ENCODE measurements at places on chromosomes 2 and 18.

DNA sequence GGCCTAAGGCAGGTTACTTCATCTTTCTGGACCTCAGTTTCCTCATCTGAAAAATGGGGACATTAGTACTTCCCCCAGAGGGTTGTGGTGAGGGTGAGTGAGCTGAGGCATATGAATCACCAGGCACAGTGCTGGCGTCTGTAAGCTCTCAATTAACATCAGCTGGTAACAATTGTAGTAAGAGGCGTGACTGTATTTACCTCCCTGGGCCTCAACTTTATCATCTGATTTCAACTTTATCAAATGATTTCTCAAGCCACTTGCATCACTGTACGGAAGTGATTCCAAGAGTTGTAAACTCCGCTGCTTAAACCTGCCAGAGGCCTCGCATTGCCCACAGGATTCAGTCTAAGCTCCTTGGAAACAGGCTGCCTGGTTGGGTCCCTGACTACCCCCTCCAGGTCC, 53.6 kb upstream of the PKDCC start:
- DNase-seq = no peak

DNA sequence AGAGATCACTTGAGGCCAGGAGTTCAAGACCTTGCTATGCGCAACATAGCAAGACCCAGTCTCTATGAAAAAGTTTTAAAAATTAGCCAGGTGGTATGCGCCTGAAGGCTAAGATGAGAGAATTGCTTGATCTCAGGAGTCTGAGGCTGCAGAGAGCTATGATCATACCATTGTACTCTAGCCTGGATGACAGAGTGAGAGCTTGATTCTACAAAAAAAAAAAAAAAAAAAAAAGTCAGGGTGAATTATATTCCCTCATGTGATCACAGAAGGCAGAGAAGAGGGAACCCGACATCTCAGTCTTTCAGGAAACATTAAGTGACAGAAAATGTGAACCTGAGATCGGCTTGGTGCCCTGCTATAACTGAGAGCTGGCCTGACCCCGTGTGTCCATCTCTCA, 171.2 kb upstream of the MSH6 start:
- no peak for DNase-seq

GRCh38 chr18:6249170-6249569, 165.5 kb downstream of the L3MBTL4 start:
- no peak for DNase-seq

DNA sequence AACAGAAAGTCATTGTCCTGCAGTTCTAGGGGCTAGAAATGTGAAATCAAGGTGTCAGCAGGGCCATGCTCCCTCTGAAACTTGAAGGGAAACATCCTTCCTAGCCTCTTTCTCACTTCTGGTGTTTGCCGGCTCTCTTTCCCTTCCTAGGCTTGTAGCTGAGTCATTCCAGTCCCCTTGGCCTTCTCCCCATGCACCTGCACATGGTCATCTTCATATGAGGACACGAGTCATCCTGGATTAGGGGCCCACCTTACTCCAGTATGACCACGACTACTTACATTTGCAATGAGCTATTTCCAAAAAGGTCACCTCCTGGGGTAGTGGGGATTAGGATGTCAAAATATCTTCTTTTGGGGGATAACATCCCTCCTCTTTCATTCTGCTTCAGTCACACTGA, 168.5 kb upstream of the CXCR4 start:
- no peak for DNase-seq

GRCh38 chr2:208477741-208478140, 71.1 kb downstream of the PTH2R start:
- DNase-seq = no peak

GRCh38 chr2:175445281-175445680, 263.8 kb upstream of the ATP5MC3 start:
- no peak for DNase-seq
